Endodermal cell (in vitro differentiated cells): ENCODE measurements at places on chromosomes 5 and 9. TPM values are rescaled to one million over a fixed set of nuclear protein-coding genes. Genes with fewer than 3 reads are reported as not detected.
A peak's percentile ranks its signal among the peaks of the same experiment; 100 is the strongest.

DNA sequence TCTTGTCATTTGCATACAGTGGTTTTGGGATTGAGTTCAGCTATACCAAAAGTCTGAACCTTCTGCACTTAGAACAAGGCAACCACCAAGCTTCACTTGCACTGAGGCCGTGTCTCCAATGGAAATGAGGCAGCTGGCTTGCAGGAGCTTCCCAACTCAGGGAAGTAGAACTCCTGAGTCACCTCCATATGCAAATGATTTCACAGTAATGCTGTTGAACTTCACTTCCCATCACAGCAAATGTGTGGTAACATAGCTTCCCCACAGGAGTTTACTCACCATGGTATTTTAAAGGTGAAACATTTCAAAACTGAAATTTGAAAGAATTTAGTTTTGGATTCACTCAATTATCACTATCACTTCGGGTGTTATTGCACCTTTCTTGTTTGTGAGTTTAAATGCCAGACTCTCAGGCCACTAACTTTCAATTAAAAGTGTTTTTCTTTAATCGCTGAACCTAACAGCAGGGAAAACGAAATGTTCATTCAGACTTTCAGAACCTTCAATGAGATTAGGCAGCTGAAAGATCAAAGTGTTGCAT is 9.0 kb downstream of the CD274 start:
- DNase-seq, result peak; percentile 53

GRCh38 chr5:4868140-4868735 is 271.9 kb upstream of the ADAMTS16 start:
- peak; percentile 89 for DNase-seq

- DNase-seq, result no peak
These were observed 45.7 kb downstream of the CXXC5 start for GRCh38 chr5:139693676-139694364.

DNA sequence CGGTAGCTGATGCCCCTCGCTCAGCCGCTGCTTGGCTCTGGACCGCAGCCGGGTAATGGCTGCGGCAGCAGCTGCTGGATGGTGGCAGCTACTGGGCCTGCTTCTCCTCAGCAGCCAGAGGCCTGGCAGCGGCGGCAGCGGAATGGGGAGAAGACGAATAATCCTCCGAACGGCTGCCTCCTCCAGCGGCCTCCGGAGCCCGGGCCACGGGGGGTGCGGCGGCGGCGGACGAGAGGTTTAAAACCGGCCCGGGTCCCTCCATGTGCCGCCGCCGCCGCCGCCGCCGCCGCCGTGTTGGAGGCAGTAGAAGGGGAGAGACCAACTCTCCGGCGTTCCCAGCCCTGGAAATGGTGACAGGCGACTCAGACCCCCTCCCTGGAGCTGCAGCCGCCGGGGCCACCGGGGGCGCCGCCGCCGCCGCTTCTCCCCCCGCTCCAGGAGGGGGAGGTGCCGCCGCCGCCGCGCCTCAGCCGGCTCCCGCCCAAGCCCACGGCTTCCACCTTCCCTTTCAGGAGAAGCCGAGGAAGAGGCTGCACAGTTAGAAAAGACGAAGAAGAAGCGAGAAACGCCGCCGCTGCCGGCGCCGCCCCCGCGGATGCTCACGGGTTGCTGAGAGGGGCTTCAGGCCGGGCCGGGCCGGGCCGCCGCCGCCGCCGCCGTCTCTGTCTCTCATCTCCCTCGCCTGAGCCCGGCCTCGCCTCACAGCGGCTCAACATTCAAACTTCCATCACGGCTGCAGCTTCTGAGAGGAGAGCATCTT is 118.4 kb upstream of the PRSS3 start:
- DNase-seq, result peak; percentile 88

DNA sequence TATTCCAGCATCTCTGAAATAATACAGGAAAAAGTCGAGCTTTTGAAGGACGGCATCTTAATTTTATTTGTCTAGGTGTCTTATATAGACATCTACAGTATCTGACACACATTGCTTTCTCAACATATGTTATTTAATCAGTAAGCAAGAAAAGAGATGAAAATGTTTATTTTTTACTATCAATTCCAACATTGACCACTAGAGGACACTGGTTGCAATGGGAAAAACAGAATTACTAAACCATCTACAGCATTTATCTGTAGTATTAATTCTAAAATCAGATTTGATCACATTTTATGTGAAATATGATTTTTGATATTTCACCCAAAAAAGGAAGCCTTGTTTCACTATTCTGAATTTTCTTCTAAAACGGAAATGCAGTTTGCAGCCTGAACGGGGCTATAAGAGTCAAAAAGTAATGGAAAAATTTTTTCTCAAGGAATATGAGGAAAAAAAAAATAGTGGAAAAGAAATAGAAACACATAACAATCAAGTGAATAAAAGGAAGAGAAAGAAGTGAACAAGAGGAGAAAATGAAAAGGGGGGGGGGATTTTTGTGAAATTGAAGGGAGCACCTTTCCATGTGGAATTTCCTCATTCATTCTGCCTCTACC is 98.6 kb downstream of the OSTF1 start:
- no peak for DNase-seq

- no peak for DNase-seq
These were observed 40.6 kb downstream of the DENND4C start for GRCh38 chr9:19271081-19271480.

DNA sequence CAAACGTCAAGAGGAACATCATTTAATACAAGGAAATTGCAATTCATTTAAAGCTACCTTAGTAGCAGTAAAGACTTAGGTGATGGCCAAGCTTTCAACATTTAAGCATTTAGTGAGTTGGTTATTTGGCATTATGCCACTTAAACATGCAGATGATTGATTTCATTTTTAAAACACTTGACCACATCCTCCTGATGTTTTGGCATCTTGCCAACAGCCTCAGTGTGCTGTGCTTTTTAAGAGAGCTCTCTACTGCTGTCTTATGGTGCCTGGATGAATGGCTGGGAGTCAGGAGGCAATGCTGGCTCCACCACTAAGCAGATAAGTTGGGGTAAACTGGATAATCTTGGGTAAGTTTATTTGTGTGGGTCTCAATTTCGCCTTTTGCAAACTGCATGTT is 364.5 kb downstream of the MAN2A1 start:
- DNase-seq, result no peak

DNA sequence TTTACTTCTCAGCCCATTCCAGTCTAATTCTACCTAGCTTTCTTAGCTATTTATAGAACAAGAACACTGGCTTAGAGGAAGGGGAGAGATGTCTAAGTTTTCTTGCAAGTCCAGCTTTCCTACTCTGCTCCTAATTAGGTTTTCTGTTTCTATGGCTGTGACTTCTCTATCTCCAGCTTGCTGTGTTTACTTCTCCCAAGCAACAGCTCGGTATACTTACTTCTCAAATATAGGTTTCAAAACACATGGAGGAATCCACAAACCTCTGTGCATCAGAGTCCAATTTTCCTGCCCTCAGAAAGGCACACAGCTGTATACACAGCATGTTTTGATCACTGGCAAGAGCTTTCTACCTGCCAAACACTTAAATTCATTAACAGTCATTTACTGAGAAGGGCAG is 17.4 kb upstream of the HMGCR start:
- no peak for DNase-seq

Gene VCAN
- 180 to 436 TPM (median 397 TPM) in 3 replicates for total RNA-seq

Gene CDO1
- total RNA-seq, result 11.2 to 13.3 TPM (median 11.7 TPM) in 3 replicates

Gene IFNK
- not detected in 3 replicates for total RNA-seq

Gene TOPORS
- 13.4 to 29.8 TPM (median 29.5 TPM) in 3 replicates for total RNA-seq

Gene INSL4
- not detected in 3 replicates for total RNA-seq

Gene PRLR
- total RNA-seq, result 6.5 and 7.3 TPM in 2 replicates
